Activated CD4-positive, CD25-positive, alpha-beta regulatory T cell (primary cell): ENCODE measurements at places on chromosomes 4 and X.

DNA sequence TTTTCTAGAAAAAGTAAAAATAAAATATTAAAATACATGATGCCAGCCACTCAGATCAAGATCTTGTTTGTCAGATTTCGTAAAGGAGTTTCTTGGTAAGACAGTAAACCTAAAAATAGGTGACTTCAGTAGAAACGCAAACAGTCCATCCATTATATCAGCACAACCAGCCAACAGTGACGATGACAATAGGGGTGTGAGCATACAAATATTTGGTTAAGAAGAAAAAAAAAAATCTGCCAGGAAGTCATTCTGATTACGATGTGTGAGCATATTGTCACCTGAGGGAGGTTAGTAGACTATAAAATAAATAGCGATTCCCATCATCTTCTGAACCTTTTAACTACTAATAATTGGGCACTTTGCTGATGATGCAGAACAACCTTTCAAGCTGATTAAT, 37.6 kb downstream of the SLC7A11 start:
- DNase-seq, result no peak

DNA sequence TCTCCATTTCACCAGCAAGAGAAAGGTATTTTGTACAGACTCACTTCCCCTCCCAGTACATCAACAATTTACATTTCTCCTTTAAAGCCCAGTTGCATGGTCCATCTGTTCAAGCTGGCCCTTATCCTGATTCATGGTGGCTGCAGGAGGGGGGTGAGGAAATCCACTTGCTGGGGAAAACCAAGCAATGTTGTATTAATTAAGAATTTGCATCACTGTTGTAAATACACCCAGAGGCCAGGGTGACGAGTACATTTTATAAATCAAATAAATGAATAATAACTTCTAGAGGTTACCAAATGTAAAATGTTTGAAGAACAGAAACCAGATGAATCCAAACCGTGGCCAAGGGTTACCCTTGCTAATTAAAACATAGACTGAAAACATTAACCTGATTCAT, 395.9 kb upstream of the INTU start:
- DNase-seq, result no peak

GRCh38 chrX:7110821-7111276, 36.7 kb upstream of the STS start:
- DNase-seq, result no peak

- DNase-seq, result no peak
These were observed 46.1 kb downstream of the DCX start for GRCh38 chrX:111365770-111366325.

DNA sequence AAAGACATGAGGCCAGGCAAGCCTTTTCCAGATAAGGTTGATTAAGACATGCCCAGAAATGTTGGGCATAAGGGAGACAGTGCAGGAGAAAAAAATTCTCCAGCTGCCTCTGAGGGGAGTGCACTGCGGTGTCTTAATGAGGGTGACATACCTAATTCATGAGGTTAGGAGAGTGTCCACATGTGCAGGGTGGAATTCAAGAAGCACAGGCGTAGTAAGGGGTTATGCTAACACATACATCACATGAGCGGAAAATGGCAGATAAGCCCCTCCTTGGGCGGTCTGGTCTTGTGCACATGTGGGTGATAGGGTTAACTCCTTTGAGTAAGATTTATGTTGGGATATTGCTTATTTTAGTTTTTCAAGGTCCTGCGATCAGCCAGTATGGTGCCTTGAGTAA, 122.4 kb downstream of the PHKA2 start:
- DNase-seq, result no peak

DNA sequence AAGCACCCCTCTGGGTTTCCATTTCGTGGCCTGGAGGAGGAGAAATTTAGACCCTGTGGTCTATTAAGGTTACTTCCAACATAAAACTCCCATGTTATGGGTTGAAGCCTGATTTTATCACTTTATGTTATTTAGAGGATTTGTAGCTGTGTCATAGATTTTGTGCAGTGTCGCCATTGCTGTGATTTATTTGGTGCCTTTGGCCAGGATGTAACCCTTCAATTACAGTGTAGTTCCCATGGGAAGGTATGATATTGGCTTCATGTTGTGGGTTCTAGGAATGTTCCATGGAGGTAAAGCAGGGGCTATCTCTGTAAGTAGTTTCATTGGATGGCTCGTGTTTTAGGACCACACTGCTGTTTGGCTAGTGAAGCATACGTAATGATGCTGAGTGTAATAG, 58.5 kb downstream of the TMEM131L start:
- DNase-seq, result no peak

GRCh38 chr4:123893011-123893981, 496.7 kb downstream of the SPRY1 start:
- DNase-seq, result no peak

- no peak for DNase-seq
These were observed 4.4 kb upstream of the BGN start for GRCh38 chrX:153490217-153490930.

GRCh38 chr4:177737387-177737940, 295.2 kb upstream of the AGA start:
- DNase-seq, result no peak

GRCh38 chr4:7759216-7759615, 180.4 kb downstream of the AFAP1 start:
- DNase-seq, result no peak

DNA sequence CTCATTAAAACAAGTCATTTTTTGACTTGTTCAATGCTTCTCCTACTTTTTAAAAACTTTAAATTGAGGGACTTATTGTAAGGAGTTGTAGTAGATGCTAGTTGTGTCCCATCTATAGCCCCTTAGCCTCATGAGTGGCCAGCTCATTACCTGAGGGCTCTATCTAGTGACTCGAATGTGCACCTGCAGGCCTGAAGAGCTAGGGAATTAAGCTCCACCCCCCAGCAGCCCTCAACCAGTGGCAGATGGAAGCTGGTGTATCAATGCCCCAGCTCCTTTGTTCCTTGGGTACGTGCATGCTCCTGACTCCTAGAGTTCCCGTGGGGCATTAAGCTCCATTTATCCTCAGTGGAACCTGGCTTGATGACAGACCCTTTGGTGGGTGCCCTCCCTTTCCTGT, 146.7 kb upstream of the FAM9B start:
- no peak for DNase-seq

DNA sequence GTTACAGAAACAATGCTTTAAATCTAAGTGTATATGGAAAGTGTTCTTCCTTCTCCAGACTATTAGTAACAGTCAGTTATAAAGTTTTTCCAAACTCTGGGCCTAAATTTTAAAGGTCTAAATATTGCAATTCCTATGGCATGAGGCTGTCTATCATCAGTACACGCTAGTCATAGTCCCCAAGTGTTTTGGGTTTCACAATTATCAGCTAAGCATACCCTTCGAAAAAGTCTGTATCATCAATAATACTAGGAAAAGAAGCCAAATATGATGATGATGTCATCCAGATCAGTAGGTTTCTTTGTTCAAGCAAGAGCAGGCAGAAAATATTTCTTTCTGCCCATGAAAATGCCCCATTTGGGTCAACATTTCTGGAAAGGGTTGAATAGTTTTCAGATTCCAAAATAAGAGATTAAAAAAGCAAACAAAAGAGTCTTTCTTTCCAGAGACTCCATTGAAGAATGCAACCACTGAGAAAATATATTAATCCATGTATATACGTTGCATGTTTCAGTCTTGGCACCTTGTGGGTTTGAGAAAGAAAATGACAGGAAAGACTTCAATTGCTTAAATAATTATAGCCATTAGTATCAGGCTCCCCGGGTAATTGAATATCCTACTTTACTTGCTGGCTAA, 173.8 kb downstream of the CAMK2D start:
- DNase-seq, result no peak

GRCh38 chrX:21738210-21738949, 19.5 kb downstream of the SMPX start:
- DNase-seq, result no peak

DNA sequence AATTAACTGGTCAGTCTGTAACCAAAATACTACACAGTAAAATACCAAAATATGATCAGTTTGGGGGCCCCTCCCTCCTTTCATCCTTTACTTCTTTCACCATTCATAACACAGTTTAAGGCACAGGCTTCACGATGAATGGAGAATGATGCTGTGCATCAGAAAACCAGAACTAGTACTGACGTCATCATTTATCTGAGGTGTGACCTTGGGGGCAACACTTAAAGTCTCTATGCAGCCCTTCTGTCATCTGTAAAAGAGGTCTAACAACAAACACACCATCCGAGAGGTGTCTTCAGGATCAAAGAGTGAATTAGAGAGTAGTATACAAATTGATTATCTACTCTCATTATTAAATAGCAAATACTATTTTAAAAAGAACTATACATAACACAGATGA, 135.4 kb downstream of the SH3KBP1 start:
- no peak for DNase-seq

DNA sequence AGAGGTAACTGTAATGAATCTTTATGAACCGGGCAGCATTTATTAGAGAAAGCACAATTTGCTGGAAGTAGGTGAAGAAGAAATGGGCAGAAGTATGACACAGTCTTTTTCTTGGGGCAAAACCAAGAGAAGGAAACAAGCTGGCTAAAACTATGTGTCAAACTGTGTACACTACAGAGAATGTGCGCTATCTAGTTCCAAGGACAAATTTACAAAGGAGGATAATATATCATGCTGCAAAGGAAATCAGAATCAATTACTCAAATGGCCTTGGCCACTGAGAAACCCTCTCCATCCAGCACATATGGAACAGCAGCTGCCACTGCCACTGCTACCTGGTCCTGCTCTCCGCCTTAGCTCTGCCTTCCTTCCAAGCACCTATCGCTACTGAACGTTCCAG, 17.1 kb upstream of the MECP2 start:
- no peak for DNase-seq

DNA sequence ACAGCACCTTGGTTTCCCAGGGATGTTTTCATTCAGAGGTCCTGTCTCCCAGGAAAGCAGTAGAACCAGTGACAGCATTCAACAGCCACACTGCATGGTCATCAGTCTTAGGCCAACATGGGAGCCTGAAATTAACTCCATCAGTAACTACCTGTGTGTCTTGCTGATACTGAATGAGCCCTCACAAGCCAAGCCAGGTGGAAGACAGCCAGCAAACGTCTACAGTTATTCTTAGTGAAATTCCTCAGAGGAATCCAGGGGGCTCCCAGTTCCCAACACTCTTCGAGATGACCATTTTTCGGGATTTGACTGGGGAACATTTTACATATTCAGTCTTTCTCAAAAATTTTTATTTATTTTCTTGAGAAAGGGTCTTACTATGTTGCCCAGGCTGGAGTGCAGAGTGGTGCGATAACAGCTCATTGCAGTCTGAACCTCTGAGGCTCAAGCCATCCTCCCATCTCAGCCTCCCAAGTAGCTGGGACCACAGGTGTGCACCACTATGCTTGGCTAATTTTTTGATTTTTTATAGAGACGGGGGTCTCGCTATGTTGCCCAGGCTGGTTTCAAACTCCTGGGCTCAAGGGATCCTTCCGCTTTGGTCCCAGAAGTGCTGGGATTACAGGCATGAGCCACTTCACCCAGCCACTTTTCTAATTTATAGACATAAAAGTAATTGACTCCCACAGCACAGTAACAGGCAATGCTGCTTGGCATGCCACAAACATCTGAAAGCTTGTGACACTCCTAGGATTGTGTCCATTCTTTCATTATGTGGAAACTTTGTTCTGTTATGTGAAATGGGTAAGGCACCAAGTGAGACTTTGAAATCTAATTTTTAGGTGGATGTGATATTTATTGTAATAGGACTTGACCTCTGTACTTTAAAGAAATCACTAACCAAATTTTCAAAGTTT, 116.9 kb downstream of the SOWAHB start:
- no peak for DNase-seq

- no peak for DNase-seq
These were observed 67.2 kb upstream of the HOPX start for GRCh38 chr4:56748271-56748670.

DNA sequence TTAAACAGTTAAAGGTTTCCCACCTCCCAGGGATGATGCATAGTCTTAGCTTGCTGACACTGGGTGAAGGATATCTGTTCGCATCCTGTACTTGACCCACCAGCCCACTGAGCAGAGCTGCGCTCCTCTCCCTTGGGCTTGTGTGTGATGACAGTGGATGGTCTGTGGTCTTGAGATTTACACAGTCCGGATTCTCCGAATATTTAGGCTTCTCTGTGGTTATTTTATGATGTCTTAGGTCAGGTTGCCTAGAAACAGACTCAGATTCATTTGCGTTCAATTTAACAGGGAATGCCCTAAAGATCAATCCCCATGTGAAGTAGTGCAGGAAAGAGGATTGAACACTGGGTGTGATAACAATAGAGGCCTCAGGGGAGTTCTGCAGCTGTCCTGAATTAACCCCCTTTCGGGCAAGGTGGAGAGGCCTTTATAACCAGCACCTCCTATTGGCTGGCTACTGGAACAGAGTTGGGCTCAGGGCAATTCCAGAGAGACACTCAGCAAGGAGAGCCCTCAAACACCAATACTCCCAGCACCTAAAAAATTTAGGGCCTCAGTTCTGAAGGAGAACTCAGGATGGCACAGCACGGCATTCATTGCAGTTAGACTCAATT, 653.2 kb upstream of the GALNT7 start:
- no peak for DNase-seq
